Frontal cortex (tissue), 4 donors: ENCODE measurements at places on chromosomes 3 and 15.

DNA sequence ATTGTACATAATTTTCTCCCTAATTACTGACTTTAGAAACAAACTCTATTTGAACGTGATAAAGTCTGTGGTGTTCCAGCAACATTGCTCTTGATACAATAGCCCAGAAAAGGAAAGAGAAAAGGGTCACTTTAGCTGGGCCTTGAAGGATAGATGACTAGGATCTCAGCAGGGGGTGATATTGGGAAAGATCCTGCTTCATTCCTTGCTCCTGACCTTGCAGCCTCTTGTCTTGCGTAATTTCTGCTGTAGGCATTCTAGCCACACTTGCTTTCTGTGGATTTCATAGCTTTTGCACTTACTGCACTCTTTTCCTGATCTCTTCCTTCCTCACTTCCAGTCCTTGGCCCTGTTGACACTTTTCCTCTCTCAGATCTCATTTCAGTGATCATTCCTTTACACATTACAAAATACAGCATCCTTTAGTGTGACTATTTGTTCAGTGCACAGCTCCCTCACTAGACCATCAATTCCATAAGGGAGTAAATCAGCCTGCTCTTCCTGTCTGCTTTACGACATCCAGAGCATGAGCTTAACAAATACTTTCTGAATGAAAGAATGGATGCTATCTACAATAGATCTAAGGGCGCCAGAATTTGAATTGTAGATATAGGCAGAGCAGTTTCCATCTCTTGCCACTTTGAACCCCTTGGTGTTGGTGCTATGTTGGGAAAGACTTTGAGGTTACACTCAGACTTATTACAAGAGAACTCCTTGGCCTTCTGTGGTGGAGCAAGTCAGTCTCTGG, 559.6 kb upstream of the MDFIC2 start:
- DNase-seq: no peak

GRCh38 chr3:126180477-126181397, at the start of gene ALDH1L1:
Gene ALDH1L1 (minus strand): TSS chr3:126180586. CDS start chr3:126160979, 19,607 bp downstream.
- peak; percentile 47 for DNase-seq

DNA sequence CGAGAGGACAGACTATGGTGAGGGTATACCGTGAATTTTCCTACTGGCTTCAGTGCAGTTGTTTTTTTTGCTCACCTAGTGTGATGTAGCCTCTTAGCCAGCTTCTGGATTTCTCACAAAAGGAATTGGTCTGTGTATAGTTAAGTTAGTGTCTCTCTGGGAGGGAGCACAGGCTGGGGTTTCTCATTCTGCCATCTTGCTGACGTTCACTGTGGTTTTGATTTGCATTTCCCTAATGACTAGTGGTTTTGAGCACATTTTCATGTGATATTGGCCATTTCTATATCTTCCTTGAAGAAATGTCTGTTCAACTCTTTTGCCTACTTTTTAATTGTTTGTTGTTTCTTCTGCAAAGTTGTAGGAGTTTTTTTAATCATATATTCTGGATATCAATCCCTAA, 2.2 kb upstream of the CD86 start:
- no peak for DNase-seq

DNA sequence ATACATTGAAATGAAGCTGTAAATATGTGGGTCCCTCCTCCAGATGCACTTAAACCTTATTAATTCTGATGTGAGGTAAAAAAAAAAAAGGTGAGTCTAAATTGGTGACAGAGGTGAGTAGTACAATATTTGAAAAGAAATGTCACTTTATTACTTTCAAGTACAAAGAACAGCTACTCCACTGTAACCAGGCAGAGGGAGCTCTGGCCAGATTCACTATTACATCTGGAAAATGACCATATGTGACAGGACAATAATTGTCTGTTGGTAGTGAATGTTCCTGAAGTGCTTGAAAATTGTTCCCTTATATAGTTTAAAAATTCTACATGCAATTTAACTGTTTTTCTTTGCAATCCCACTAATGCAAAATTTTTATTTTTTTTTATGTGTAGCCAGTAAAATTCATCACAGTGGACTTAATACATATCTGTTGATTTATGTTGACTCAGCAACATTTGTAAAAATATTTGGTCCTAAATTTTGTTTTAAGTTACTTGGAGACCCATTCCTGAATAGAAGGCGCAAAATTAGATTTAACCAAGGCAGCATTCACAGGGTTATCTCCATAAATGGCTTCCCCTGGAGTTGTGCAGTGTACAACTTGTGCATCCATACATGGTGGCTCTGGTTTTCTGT, 231.9 kb upstream of the TBC1D5 start:
- no peak for DNase-seq

- no peak for DNase-seq
These were observed 30.6 kb upstream of the OR5H6 start for GRCh38 chr3:98233468-98233867.

DNA sequence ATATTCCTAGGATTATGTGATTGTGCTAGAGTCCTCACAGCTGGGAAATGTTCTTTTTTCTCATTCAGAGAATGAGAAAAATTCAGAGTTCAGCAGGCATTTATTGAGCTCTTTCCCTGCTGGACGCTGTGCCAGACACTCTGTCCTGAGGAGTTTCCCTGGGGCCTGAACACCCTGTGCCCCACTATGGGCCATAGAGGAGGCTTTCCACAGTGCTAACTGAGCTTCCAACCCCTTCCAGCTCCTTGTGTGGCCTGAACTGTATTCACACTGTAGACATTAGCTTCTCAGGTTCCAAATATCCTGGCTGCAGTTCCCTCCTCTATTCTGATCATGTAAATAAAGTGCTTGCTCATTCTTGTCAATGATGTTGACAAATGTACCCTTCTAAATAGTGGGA, 10.0 kb downstream of the ABHD2 start:
- no peak for DNase-seq

DNA sequence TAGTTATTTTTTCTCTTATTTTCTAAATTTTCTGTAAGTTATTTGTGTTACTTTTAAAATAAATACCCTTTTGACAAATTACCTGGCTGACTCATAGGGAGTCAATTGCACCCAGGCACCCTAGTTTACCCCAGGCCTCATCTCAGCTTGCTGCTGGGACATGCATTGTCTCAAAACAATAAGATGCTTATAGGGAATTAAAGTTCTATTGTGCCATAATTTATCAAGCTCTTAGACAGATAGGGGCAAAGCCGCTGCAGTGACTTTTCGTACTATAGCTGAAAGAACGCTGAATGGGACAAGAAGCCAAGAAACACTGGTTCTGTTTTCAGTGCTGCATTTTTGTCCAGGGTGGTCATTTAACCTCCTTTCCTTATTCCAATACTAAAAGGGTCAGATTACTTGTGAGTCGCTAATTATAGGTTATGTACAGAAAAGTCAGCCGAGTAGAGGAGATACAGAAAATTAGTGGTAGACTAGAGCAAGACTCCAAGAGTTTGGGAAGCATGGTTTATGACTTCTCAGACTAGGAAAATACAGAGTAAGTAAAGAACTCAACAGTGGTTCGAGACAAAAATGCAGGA, 50.3 kb downstream of the EXD1 start:
- DNase-seq: no peak

DNA sequence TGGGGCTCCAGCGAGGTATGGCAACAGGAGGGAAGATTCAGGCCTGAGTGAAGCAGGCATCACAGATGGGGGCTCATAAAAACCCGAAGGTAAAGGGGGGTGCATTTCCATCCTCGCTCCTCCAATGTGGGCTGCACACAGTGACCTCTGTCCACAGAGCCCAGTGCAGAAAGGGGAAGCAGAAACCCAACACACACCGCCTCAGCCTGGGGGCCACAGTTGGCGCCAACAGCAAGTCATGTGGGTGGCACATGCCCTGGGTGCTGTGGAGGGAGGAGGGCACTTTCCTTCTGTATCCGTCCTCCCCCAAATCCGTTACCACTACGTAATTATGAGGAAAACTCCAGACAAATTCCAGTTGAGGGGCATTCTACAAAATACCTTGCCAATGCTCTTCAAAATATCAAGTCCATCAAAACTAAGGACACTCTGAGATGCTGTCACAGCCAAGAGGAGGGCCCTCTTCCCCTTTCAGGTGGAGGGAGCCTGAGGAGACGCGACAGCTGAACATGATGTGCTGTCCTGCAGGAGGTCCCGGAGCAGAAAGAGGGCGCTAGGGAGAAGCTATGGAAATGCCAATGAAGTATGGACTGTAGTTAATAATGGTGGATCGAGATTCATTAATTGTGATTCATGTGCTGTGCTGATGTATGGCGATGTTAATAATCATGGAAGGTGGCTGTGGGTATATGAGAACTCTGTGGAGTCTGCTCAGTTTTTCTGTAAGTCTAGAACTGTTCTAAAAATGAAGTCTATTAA, 16.4 kb downstream of the APBA2 start:
- DNase-seq: no peak

- no peak for DNase-seq
These were observed 1035.7 kb downstream of the ZPLD1 start for GRCh38 chr3:103470498-103470897.

DNA sequence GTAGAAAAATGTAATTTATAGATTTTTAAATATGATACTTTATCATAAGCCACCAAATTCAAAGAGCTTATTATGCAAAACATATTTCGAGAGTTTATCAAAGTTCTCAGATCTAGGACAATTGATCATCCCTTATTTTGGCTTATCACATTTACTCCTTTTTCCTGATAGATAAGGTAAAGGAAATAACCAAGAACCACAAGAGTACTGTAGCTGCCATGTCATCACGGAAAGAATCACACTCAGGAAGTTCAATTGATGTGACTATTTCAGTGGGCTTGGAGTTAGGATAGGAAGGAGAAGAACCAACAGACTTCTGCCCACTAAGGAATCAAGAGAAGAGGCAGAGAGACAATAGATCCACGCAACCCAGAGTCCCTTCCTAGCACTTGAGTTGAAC, 142.7 kb upstream of the TMCO5A start:
- no peak for DNase-seq

DNA sequence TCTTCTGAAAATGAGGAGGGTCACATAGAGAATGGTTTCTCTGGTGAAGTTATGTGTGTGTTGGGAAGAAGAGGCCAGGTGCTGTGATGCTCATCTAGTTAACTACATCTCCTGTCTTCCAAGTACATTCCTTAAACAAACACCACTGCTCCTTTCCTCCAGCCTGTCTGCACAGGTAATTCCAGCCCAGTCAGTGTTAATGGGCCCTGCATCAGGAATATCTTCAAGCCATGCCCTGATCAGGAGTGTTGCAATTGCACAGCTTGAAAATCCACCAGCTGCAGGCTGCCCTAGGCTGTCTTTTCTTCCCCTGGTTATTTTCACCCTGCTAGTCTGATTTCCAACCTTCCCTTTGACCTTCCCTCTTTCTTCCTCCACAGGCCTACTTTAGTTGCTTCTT, 41.9 kb upstream of the LMOD3 start:
- DNase-seq: no peak

- DNase-seq: no peak
These were observed 41.6 kb downstream of the MRAS start for GRCh38 chr3:138389841-138390581.

DNA sequence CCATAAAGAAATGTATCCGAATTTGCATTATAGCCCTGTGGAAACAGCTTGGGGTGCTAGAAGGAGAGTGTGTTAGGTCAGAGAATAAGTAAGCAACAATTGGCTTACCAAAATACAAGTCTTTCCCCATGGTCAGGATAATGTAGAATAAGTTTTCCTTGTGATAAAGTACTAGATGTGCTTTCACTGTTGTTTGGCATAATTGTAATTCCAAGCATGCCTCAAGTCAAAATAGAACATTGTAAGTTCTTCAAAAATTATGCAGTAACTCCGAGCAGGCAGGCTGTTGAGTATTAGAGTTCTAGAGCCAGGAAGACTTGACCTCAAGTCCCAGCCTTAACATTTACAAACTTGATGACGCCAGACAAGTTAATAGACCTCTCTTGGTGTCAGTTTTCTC, 242.0 kb downstream of the TUSC7 start:
- DNase-seq: no peak

DNA sequence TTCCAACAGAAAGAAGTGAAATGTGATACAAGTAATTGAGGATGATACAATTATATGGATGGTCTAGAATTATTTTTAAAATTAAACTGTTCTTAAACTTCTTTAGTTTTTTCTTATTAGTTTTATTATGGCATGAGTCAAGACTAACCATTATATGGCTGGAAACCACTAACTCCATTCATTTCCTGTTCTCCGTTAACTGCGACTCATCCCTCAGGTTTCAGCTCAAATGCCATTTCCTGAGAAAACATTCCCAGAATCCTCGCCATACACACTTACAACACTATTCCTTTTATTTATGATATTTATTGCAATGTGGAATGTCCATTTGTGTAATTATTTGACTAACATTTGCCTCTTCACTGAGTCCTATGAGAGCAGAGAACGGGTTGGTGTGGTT, 394.1 kb downstream of the SOX2 start:
- DNase-seq: no peak

GRCh38 chr15:69518806-69519205, 66.2 kb downstream of the RPLP1 start:
- DNase-seq: no peak

DNA sequence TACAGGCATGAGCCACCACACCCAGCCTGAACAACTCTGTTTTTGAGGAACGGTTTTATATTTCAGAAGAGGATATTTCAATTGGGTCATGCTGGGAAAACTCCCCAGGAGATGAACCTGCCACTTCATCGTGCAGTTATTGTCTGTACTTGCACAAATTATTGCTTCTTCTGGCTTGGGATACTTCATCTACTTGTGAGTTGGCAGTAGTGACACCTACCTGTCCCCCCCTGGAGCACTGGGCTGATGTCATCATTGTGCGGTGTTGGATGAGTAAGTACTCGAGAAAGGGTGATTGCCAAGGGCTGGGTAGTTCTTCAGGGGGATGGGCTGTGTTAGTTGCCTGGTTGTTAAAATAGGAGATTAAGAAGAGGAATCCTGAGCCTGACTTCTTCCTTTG, 85.1 kb upstream of the SAMMSON start:
- DNase-seq: no peak

- no peak for DNase-seq
These were observed 701.6 kb upstream of the CBLB start for GRCh38 chr3:106570426-106570825.

GRCh38 chr15:48325400-48325799, 5.8 kb upstream of the DUT start:
- DNase-seq: no peak

DNA sequence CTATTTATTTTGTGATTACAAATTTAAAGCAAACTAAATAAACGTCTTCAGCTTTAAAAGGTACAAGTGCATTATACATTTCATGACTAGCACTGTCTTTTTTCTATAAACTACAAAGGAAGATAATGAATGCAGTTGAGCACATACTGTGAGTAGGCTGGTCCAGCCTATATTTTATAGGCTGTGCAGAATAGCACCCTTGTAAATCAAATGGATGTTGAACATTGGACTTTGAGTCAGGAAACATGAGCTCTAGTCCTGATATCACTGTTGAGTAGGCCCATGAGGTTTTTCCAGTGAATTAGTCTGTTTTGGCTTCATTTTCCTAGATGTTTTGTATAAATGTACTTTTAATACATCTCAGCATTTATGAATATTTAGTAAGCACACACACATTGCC, 447.3 kb upstream of the KCNMB2 start:
- DNase-seq: no peak

- peak; percentile 42 for DNase-seq
These were observed 106.7 kb upstream of the SNRPN start for GRCh38 chr15:24848050-24848449.

- no peak for DNase-seq
These were observed 114.9 kb upstream of the MLF1 start for GRCh38 chr3:158456114-158456513.

- DNase-seq: no peak
These were observed 35.2 kb upstream of the SMAD3 start for GRCh38 chr15:67030036-67030762.

- no peak for DNase-seq
These were observed 18.6 kb downstream of the TMEM158 start for GRCh38 chr3:45207446-45207845.
